Stimulated activated CD4-positive, alpha-beta T cell treated with anti-CD3 and anti-CD28 coated beads, Interleukin-12 subunit alpha, Interleukin-12 subunit beta, amount 100 ng/mL, for 4 hours (primary cell): ENCODE measurements at places on chromosomes 2 and 18.

DNA sequence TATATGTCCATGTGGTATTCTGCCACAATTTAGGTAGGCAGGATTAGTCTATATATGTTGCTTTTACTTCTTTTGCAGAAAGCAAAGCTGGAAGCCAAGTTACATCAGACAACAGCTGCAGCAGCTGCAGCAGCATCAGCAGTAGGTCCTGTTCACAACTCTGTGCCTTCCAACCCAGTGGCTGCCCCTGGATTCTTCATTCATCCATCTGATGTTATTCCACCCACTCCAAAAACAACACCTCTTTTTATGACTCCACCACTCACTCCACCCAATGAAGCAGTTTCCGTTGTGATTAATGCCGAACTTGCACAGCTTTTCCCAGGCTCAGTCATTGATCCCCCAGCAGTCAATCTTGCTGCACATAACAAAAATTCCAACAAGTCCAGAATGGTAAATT lies 107.6 kb downstream of the BIRC6 start:
- no peak for DNase-seq

GRCh38 chr2:12498704-12499103 lies 218.0 kb upstream of the TRIB2 start:
- DNase-seq: no peak

- DNase-seq: no peak
Measured at GRCh38 chr2:19745318-19746136, 156.3 kb downstream of the TTC32 start.

GRCh38 chr2:170354855-170355780 lies 177.2 kb downstream of the MYO3B start:
- no peak for DNase-seq

GRCh38 chr2:143903172-143903856 lies 616.6 kb downstream of the ZEB2 start:
- DNase-seq: no peak

DNA sequence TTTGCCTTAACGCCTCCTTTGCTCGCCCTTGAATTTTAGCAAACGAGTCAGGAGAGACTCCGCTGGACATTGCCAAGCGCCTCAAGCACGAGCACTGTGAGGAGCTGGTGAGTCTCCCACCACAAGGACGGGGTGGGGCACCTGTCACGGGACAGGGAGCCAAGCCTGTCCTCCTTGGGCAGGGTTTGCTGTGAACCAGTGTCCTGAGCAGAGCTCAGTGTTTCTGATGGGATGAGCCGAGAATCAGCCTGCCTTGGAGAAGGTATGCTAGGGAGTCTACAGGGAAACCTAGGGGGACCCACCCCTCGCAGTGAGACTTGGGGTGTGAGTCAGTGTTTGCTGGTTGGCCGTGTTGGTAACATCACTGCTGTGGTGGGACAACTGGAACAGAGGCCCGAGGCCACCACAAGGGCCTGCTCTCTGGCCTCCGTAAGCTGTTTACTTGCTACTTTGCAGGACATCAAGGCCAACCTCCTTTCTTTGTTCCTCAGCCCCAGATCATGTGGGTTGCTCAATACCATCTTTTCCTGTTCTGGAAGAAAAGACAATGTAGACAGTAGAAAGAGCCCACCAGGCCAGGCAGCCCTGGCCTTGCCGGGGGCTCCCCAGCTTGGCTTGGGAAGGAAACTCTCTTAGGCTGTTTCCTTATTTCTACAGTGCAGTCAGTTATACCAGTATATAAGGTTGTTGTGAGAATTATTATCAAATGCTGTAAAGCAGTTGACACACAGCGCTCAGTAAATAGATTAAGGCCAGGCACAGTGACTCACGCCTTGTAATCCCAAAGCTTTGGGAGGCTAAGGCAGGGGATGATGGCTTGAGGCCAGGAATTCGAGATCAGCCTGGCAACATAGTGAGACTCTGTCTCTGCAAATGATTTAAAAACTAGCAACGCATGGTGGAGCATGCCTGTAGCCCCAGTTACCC lies 42.4 kb downstream of the ITGB1BP1 start:
- no peak for DNase-seq

- no peak for DNase-seq
Measured at GRCh38 chr2:145126146-145126545, 606.2 kb upstream of the ZEB2 start.

- no peak for DNase-seq
Measured at GRCh38 chr18:75057169-75057960, 151.6 kb downstream of the PTGR3 start.

DNA sequence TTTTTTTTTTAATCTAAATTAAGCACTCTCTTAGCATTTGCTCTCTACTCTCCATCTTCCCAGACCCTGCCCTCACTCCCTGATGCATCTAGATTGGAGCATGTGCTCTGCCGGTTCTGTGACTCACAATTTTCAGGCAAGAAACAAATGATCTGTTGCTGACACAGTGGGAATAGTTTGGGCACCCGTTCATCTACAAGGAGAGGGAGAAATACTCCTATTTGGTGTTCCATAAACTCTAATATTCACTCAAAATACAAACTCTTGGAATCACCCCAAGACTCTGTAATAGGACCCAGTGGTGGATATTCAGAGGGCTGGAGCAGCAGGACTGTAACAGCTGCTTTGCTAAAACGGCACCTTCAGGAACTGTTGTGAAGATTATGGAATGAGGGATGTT lies 37.1 kb upstream of the LINC00305 start:
- no peak for DNase-seq

GRCh38 chr18:77092104-77093066 lies 40.2 kb downstream of the MBP start:
- DNase-seq: no peak

- DNase-seq: no peak
Measured at GRCh38 chr18:629269-630150, 27.9 kb upstream of the TYMS start.

GRCh38 chr2:236943841-236944513 lies 141.7 kb upstream of the COPS8 start:
- DNase-seq: no peak

- no peak for DNase-seq
Measured at GRCh38 chr18:60698901-60699300, 326.3 kb upstream of the MC4R start.

- DNase-seq: no peak
Measured at GRCh38 chr18:62289047-62289446, 36.1 kb upstream of the TNFRSF11A start.

GRCh38 chr2:235311044-235311443 lies 182.8 kb upstream of the AGAP1 start:
- no peak for DNase-seq

- no peak for DNase-seq
Measured at GRCh38 chr18:25832001-25832604, 258.3 kb downstream of the SS18 start.

DNA sequence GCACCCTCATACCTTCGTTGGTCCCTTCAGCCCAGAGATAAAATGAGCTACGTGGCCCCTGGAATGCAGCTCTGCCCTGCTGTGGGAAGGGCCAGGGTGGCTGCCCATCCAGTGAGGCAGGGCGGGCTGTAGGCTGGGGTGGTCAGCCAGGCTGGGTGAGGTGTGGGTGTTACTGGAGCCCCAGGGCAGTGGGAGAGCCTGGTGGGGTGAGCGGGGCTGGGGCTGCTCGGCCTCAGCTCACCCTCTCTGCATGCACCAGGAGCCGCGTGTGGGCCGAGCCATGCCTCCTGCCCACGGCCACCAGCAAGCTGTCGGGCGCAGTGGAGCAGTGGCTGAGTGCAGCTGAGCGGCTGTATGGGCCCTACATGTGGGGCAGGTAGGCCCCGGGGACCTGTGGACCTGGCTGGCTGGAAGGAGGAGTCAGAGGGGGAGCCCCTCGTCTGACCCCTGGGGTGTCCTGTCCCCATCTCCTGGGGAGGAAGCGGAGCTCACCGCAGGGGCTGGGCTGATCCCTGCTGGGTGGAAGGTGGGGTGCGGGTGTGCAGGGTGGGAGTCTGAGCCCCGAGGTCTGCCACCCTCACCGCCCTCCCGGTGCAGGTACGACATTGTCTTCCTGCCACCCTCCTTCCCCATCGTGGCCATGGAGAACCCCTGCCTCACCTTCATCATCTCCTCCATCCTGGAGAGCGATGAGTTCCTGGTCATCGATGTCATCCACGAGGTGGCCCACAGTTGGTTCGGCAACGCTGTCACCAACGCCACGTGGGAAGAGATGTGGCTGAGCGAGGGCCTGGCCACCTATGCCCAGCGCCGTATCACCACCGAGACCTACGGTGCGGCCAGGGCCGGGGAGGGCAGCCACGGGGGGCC lies 5.5 kb downstream of the RNPEPL1 start:
- DNase-seq: no peak

DNA sequence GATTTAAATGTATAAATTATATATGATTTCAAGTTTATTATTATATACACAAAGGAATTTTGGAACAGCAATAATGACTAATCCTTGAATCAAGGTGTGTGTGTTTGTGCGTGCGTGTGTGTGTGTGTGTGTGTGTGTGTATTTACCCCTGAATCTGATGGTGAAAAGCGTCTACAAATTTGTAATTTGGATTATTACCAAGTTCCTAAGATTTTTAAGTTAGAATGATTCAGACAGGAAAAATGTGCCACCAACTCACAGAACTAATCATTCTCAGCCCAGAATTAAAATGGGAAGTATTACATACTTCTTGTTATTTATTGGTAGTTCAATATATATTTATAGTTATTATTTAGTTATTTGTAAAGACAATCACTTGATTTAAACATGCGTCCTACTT lies 12.3 kb downstream of the CALCRL start:
- DNase-seq: no peak
